Activated CD8-positive, alpha-beta T cell treated with anti-CD3 and anti-CD28 coated beads for 36 hours (primary cell): ENCODE measurements at places on chromosomes 3 and 15. TPM values are rescaled to one million over a fixed set of nuclear protein-coding genes. Genes with fewer than 3 reads are reported as not detected.
A peak's percentile ranks its signal among the peaks of the same experiment; 100 is the strongest.

LRRC15 gene
- not detected for total RNA-seq

MAGEL2 gene
- total RNA-seq: not detected

MKRN3 gene
- 1.6 TPM for total RNA-seq

SI gene
- total RNA-seq: not detected

CPEB1 gene
- 1.2 TPM for total RNA-seq

CPLX3 gene
- not detected for total RNA-seq

FILIP1L gene
- total RNA-seq: 0.13 TPM

IL1RAP gene
- 18.8 TPM for total RNA-seq

PIGX gene
- total RNA-seq: 47.1 TPM

- no peaks in the 10 kb centered on the region for H3K4me1 ChIP-seq
- H3K27me3 ChIP-seq: peaks cover 1% of the 10 kb centered on the region
- no peak overlapping the region for H3K27ac ChIP-seq
- no peak overlapping the region for H3K4me3 ChIP-seq
- H3K36me3 ChIP-seq: no peaks in the 10 kb centered on the region
- no peak for DNase-seq
These were observed 110.5 kb upstream of the RAP2B start for GRCh38 chr3:153051427-153052095.

DNA sequence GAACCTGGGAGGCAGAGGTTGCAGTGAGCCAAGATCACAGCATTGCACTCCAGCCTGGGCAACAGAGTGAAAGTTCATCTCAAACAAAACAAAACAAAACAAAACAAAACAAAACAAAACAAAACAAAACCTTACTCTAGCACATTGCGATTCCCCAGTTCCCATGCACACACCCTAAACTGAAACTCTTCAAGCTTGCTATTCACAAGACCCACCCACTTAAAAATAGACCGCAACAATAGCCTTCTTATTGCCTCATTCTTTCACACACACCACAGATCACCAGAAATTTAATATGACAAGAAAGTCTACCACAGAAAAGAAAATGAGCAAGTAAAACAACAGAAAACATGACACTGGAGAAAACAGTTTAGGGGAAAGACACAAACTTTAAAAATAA, 598.4 kb downstream of the FHIT start:
- no peaks in the 10 kb centered on the region for H3K36me3 ChIP-seq
- DNase-seq: no peak
- H3K4me3 ChIP-seq: no peak overlapping the region
- no peaks in the 10 kb centered on the region for H3K27me3 ChIP-seq

DNA sequence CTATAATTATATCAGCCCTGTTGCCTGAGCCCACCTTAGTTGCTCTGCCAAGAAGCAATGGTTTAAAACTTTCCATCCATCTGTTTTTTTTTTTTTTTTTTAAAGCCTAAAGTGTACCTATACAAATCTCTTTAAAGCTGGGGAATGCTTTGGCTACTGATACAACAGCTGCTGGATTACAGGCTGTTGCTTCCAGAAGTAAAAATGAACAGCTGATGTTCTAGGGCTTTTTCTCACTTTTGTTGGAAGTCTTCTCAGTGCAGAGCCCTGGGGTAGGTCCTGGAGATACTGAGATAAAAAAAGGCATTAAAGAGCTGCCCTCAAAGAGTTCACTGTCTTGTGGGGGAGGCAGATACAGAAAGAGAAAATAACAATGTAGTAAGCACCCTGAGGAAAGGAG, 218.1 kb downstream of the NLGN1 start:
- no peaks in the 10 kb centered on the region for H3K36me3 ChIP-seq
- no peak for DNase-seq
- H3K27me3 ChIP-seq: no peaks in the 10 kb centered on the region
- H3K27ac ChIP-seq: no peak overlapping the region
- H3K4me3 ChIP-seq: no peak overlapping the region

DNA sequence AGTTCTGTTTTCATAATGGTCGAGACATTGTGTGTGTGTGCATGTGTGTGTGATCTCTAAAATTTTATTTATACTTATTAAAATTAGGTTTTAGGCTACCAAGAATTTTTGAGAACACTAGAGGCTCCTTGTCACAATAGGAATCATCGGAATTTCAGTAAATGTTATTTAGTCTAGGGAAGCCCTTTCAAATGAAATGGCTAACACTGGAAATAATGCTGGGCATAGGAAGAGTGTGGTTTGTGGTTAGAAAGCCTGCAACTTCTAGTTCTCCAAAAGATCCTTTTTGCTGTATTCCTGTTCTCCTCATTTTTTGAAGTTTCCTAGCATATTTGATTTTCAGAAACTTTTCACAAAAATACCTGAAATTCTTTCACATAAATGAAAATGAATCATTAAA, 92.5 kb upstream of the MBNL1 start:
- H3K4me1 ChIP-seq: peaks cover 24% of the 10 kb centered on the region
- H3K4me3 ChIP-seq: no peak overlapping the region
- no peaks in the 10 kb centered on the region for H3K36me3 ChIP-seq
- no peak for DNase-seq
- no peaks in the 10 kb centered on the region for H3K27me3 ChIP-seq

GRCh38 chr15:78873793-78874765, 1.4 kb downstream of the MORF4L1 start:
- no peaks in the 10 kb centered on the region for H3K27me3 ChIP-seq
- H3K27ac ChIP-seq: peak overlapping the region; percentile 100
- DNase-seq: peak; percentile 62
- peaks cover 32% of the 10 kb centered on the region for H3K36me3 ChIP-seq

DNA sequence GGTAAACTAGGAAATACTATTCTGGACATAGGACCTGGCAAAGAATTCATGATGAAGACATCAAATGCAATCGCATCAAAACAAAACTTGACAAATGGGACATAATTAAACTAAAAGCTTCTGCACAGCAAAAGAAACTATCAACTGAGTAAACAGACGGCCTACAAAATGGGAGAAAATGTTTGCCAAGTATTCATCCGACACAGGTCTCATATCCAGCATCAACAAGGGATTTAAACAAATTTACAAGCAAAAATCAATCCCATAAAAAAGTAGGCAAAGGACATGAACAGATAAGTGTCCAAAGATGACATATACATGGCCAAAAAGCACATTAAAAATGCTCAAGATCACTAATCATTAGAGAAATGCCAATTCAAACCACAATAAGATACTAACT, 1088.9 kb downstream of the NAALADL2 start:
- no peak overlapping the region for H3K4me3 ChIP-seq
- no peak for DNase-seq
- no peaks in the 10 kb centered on the region for H3K27me3 ChIP-seq
- H3K36me3 ChIP-seq: no peaks in the 10 kb centered on the region

- H3K36me3 ChIP-seq: peaks cover 2% of the 10 kb centered on the region
- no peak for DNase-seq
- no peaks in the 10 kb centered on the region for H3K27me3 ChIP-seq
- no peak overlapping the region for H3K27ac ChIP-seq
These were observed 8.2 kb upstream of the ANKRD63 start for GRCh38 chr15:40290918-40291574.

DNA sequence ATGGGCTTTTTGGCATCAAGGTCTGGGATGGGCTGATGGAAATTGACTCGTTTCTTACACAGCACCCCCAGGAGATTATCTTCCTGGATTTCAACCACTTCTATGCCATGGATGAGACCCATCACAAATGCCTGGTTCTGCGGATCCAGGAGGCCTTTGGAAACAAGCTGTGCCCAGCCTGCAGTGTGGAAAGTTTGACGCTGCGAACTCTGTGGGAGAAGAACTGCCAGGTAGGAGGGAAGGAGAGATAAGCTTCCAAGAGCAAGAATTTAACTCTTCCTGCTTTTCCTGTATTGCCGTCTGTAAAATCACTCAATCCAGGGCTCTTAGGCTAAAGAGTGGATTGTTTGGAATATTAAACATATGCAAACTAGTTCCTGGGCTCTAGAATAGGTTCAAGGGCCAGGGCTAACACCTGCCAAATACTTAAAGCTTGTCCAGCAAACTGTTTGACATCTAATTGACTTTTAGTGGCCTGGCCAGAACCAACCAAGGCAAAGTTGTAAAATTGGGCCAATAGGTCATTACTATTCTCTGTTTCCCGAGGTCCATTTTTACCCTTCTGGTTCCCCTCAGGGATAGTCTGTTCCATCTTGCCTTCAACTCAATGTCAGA, 113.1 kb upstream of the ZBED2 start:
- H3K36me3 ChIP-seq: peaks cover 27% of the 10 kb centered on the region
- H3K27ac ChIP-seq: no peak overlapping the region
- no peak overlapping the region for H3K4me3 ChIP-seq
- no peak for DNase-seq
- H3K27me3 ChIP-seq: no peaks in the 10 kb centered on the region
- H3K4me1 ChIP-seq: peaks cover 35% of the 10 kb centered on the region

DNA sequence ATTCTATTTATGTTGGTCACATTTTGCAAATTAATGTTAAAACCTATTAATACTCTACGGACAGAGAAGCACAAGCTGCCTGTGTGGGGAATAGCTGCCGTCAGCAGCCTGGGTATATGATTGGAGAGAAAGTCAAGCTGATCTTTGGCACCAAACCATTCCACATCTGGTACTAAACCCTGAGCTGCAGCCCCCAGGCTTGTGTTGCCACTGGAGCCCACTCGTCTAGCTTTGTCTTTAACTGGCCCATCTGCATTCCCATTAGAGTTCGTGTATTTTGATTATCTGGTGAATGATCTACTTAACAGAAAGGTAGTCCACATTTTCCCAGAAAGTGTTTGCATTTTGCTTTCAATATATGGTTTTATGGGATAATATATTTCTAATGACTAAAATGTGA, 5.4 kb downstream of the NDUFB4 start:
- no peak overlapping the region for H3K4me3 ChIP-seq
- H3K4me1 ChIP-seq: no peaks in the 10 kb centered on the region
- H3K36me3 ChIP-seq: peaks cover 17% of the 10 kb centered on the region
- H3K27me3 ChIP-seq: no peaks in the 10 kb centered on the region
